ENCODE measurements at places on chromosomes 6 and 20.

GRCh38 chr6:44029444-44030185, 97.6 kb downstream of the MRPL14 start:
- peak; percentile 37 for DNase-seq

GRCh38 chr6:107866606-107867301, 42.6 kb upstream of the SCML4 start:
- DNase-seq: no peak

DNA sequence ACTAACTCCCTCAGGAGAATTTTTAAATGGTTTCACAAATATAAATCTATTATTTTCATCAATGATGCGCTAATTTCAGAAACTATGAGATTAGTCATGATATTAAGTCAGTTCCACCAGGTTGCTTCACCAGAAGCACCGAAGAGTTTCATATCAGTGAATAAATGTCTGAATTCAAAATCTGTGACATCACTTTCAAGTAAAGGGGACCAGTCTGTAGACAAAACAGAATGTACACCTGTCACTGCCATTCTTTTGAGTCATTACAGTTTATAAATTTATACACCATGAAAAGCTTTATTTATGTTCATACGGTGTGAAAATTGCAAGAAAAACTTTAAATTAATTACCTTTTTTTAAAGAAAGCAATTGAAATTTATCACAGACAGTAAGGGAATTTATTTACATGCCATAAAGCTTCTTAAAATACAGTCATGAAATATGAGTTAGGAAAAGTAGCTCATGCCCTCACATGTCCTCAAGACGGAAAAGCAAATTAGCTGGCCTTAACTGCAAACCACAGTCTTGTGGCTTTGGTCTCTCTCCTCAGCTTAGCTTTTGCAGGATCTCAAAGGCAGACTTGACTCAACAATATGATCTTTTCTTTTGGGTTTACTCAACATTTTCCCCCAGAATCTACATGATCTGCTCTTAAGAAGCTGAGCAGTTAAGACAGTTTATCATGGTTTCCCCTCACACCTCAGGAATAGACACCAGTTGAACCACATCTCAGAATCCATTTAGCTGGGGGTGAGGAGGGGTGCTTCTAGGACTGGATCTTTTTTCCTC, 177.7 kb upstream of the MCHR2 start:
- no peak for DNase-seq

DNA sequence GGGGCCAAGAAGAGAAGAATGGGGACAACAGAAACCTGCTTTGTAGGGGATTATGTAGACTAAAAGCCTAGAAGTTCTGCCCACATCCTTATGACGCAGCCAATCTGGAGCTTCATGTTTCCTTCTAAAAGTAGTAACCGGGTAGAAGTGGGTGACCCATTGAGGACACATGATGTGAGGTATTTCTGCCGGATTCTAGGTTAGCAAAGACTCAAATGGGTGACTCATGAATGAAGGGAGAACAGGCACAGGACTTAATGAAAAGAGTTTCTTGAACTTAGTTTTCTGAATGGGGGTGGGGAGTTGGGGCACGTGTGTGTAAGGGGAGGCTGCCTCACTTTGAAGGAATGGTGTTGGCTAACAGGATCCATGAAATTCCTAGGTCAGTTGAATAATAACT, 68.8 kb downstream of the CDS2 start:
- no peak for DNase-seq

GRCh38 chr6:24997231-24997630, 61.5 kb upstream of the RIPOR2 start:
- DNase-seq: no peak

- DNase-seq: no peak
Observed at GRCh38 chr20:45336530-45337366, 11.5 kb downstream of the SDC4 start.

- DNase-seq: no peak
Observed at GRCh38 chr6:151512481-151512880, 18.7 kb downstream of the CCDC170 start.

DNA sequence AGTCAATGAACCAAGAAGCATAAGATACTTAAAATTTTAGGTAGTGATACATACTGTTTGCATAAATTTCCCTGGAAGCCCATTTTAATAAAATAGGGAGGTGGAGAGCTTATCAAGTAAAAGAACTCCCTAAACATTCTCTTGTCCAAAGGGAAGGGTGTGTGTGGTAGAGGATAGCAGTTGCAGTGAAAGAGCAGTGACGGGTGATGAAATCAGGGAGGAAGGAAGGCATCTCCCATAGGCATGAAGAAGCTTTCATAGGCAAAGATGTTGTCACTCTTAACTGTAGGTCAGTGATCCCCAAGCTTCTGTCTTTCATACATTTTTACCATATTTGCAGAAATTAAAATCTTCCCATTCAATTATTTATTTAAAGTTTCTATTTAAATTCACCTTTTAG, 60.0 kb upstream of the ZNF831 start:
- no peak for DNase-seq

- peak; percentile 88 for DNase-seq
Observed at GRCh38 chr6:79777713-79778579, 146.8 kb downstream of the SH3BGRL2 start.

DNA sequence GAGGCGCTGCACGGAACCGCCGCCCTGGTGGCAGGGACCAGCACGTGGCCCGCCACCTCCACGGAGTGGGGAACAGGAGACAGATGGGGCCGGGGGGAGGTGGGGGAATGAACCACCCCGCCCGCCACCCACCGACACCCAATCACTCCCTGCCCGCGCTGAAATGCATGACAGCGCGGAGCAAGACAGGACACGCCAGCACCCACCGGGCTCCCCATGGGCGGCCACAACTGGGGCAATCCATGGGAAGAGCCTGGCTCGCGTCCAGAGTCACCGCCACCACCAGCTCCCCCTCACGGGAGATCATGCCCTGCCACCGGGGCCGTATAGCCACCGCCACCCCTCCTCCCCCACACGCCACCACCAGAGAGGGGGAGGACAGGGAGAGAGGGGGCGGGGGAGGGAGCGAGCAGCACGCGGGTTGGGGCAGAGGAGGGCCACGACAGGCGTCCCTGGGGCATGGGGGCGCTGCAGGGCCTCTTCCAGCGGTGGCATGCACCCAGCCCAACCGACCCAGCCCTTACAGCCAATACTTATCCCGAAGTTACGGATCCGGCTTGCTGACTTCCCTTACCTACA, 744.3 kb upstream of the DEFB115 start:
- DNase-seq: no peak

GRCh38 chr6:12385316-12385715, 95.2 kb downstream of the EDN1 start:
- no peak for DNase-seq

GRCh38 chr6:160457823-160458222, 109.6 kb downstream of the SLC22A3 start:
- DNase-seq: no peak

- no peak for DNase-seq
Observed at GRCh38 chr20:9422321-9423057, 91.9 kb upstream of the LAMP5 start.

DNA sequence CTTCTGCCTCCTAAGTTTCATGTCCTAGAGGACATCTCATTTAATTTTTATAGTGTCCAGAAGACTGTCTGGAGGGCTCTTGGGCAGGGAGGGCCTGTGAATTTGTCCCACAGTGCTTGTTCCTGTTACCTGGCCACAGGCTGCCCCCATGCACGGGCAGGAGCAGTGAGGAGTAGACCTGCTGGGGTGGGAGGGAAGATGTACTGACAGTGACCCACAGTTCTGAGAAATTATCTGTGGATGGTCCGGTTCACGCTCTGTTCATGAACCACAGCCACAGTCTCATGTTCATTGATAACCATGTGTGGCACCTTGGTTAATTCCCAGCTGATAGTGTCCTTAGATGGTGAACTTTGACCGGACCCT, 18.8 kb upstream of the ZNF831 start:
- DNase-seq: peak; percentile 17

DNA sequence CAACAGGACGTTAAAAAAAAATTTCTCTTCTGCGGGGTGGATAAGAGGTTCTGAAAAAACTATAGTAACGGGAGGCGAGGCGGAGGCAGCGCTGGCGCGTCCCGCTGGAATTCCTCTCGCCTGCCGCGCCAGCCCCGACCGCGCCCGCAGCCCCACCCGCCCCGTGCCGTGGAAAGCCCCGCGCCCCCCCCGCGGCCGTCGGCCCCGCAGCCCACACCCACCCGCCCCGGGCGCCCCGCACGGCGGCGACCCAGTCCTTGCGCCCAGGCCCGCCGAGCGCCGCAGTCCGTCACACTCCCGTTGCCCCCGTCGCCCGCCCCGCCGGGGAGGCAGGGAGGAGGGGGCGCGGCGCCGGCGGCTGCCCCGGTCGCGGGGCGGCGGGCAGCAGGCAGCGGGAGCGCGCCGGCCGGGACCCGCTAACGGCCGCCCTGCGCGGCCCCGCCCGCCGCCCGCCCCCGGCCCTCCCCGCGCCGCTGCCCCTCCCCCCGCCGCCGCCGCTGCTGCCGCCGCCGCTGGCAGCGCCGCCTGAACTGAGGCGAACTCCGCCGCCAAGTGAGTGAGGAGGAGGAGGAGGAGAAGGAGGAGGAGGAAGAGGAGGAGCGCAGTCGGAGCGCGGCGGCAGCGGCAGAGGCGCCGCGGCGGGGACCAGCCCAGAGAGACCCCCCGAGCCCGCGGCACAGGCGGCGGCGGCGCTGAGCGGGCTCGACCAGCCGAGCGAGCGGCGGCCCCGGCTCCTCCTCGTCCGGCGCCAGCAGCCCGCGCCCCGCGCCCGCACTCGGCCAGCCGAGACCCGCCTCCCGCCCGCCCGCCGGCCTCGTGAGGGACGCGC, at the start of gene QKI:
QKI (plus strand) TSS at position 602 of the 829 bp plus-strand sequence. CDS start 476 bp downstream, outside the sequence.
- DNase-seq: peak; percentile 89

DNA sequence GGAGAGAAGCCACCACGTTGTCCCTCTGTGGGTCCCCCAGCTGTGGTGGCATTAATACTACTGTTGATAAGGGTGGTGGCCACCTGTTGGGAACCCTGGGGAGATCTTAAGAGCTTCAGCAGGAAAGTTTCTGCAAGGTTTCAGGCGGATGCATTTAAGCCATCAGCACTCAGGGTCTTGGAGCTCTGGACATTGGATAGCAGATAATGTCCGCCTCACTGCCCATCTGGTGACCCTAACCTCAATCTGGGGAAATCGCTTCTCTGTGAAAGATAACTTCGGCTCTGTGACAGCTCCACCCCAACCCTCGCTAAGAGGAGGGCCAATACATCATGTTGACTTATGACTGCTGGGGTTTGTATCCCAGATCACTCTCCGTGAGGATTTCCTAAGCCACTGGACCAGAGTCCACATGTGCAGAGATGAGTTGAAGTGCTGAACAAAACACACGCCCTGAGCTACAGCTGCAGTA, 92.9 kb downstream of the FOXC1 start:
- DNase-seq: peak; percentile 35

DNA sequence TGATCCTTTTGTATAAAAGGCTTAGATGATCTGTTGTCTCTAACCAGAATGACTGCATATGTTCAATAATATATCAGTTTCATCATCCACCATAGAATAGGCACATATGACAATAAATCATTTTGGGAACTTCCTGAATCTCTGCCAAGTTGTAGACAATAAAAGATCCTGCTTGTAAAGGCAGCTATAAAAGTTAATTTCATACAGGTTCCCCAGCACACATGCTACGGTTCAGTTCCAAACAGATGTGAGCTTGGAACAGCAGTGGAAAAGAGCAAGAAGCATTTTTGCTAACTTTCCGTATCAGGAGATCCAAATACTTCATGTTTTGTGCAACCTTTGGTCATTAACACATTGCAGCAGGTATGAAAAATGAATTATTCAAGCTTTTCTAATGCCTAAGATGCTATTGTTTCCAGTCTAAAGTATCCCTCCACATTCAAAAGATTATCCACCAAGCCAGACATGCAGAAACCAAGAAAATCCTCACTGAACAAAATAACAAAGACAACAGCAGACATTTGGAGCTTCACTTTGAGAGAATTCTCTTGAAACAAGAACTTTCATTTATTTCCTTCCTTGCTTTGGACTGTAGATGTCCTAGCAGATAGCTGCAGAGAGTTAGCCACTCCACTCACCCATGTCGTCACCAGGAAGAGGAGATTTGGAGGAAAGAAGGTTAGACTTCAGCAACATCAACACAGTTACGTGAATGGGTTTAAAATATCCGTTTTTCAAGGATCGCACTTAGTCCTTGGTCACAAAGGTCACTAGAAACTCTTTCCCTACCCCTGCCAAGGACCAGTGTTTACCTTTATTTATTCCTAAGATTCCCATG, 453.5 kb upstream of the JARID2 start:
- no peak for DNase-seq

GRCh38 chr20:57685146-57685758, 24.6 kb downstream of the PMEPA1 start:
- DNase-seq: no peak

DNA sequence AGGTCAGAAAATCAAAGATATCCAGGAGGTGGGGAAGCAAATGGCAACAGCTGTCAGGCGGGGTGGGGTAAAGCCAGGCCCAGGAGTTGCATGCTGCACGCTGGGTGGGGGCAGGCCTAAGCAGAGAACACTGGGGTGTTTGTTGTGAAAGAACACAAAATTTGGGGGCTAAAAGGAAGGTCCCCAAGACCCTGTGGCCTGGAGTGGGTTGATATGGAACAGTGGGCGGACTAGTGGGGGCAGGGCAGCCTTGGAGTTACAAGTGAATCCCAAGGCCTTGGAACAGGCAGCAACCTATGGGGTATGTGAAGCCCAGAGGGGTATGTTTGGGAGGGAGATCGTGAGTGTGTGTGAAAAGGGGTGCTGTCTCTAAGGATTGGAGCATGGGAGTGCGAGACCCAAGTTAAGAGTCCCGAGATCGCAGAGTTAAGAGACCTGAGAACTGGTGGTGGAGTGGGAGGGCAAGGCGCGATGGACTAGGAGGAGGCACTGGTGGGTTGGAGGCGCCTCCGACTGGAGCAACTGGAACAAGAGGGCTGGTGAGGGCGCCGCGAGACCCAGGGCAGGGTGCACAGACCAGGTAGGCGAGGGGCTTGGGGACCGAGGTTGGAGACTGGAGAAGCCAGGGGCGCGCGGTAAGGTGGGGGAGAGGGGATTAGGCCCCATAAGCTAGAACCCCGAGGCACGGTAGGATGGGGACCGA, 658 bp downstream of the CUL7 start:
- no peak for DNase-seq

DNA sequence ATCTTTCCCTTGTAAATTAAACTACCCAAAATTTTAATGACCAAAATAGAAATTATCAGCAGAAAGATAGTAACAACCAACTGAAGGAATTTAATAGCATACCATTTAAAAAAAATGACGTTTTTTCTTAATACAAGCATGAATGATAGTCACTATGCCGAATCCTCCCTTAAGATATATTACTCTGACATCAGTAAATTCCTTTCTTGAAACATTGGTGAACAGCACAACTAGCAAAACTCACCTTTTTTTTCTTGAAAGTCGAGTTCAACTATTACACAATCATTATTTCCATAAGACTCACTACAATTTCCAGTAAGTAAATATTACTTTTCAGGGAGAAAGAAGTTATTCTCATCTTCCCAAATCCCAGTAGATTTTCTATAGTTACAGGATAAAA, 433.2 kb downstream of the GRIK2 start:
- no peak for DNase-seq
